Substantia nigra (tissue), 51 donors: ENCODE measurements at places on chromosomes 11 and 22.

GRCh38 chr22:30004101-30004500 is 76.2 kb upstream of the HORMAD2 start:
- DNase-seq, result no peak

DNA sequence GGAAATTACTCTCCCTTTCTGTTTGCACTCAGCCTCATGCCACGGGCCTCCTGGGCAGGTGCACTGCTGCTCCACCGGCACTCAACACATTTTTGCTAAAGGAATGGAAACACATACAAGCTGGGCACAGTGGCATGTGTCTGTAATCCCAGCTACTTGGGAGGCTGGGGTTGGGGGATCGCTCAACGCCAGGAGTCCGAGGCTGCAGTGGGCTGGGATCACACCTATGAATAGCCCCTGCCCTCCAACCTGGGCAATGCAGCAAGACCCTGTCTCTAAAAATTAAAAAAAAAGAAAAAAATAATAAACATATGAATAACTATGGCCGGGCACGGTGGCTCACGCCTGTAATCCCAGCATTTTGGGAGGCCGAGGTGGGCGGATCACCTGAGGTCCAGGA is 30.6 kb downstream of the RRP7A start:
- no peak for DNase-seq

- DNase-seq, result no peak
Observed at GRCh38 chr11:104781719-104782376, 116.4 kb downstream of the CASP12 start.

DNA sequence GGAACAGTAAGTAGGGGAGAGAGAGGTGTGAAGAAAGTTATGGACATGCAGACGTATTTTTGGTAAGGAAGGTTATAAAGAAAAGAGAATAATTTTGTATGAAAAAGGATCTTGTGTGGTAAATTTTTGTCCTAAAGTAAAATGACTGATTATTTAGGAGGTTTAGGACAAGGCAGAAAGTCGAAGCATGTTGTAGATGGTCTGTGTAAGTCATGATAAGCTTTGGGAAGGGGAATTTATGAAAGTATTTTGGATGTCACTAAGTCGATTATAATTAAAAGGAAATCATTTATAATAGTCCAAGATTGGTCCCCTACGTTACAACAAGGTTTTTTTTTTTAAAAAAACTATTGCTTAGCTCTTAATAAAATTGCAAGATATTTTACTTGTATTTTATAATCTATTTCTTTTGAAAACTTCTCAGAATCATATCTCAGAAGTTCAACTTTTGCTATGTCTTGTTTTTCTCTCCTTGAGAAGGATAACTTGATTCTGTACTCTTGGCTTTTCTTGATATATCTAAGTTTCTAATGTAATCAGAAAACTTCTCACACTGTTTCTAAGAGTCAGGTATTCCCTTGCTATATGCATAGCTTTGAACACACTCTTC is 10.9 kb upstream of the CABP2 start:
- no peak for DNase-seq

DNA sequence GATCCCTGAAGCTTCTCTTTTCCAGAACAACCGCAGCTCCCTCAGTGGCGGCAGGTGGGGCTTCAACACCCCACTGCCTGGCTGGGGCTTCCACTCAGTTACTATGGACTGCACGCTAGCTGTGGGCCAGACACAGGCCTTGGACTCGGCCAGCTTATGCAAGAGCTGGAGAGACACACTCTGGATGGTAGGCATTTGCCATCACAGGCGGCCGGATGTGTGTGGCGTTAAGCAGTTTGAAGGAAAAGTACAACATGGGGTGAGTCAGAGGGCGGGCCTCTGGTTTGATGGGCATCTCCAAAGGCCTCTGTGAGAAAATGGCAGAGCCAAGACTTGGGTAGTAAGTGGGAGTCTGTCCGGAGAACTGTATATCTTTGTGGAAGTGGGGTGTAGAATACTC is 17.6 kb downstream of the KCNJ4 start:
- DNase-seq, result no peak

DNA sequence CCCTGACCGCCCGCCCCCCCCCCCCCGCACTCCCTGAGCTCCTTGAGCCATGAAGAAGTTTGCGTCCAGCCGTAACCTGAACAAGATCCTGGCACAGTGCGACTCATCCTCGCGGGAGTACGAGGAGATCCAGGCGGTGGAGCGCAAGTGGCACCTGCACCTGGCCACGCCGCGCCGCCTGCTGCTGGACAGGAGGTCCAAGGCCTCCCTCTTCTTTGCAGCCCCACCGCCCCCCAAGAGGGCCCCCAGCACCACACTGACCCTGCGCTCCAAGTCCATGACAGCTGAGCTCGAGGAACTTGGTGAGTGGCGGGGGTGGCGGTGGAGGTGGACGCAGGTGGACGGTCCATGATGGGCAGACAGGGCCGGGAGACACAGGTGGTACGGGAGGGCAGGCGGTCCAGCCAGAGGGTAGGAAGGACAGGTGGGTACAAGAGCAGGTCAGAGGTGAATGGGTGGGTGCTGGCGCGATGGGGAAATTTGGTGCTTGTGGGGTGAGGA is 32.1 kb upstream of the ACR start:
- no peak for DNase-seq
